ENCODE measurements at places on chromosomes 5 and 9. TPM values are rescaled to one million over a fixed set of nuclear protein-coding genes. Genes with fewer than 3 reads are reported as not detected.
A peak's percentile ranks its signal among the peaks of the same experiment; 100 is the strongest.

JAKMIP2 gene
- 36.8 TPM for total RNA-seq

PCDHGA4 gene
- total RNA-seq, result 0.93 TPM

- DNase-seq, result peak; percentile 81
These were observed 40.0 kb upstream of the ARSB start for GRCh38 chr5:79025054-79025472.

DNA sequence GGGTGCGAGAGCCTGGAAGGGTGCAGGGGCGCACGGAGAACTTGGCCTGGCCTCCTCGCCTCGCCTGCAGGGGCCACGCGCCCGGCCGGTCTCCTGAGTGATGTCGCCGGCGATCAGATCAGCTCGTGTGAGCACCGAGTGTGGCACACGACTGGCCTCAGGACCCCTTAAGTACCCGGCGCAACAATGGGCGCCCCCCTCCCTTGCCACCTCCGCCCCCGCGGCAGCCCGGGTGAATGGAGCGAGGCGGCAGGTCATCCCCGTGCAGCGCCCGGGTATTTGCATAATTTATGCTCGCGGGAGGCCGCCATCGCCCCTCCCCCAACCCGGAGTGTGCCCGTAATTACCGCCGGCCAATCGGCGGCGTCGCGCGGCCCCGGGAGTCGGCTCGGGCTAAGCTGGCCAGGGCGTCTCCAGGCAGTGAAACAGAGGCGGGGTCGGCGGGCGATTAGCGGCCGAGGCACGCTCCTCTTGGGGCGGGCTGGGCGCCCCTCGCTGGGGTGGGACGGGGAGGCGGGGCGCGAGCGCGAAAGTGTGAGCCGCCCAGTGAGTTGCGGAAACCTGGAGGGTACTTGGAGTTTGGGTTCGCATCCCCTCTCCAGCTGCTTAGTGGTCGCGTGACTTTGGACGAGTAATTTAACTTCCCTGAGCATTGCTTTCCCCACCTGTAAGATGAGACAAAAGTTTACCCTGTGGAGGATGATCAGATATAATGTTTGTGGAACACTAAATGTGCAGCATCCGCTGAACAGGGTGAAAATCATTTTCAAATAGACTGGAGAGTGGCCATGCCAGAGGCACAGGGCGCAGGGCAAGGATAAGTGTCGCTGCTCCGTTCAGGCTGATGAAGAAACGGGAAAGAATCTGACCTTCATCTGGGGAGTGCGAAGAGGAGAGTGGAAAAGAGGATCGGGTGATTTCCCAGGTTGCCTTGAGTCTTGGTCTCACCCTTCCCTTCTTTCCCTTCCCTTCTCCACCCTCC is at the start of gene NEUROG1:
NEUROG1 (minus strand) TSS at position 145 of the 982 bp plus-strand sequence. CDS start 274 bp downstream, outside the sequence.
- peak; percentile 47 for DNase-seq

LHX2 gene
- 0.19 TPM for total RNA-seq

- no peak for DNase-seq
These were observed 14.2 kb upstream of the ZNF883 start for GRCh38 chr9:113026200-113026599.

GRCh38 chr9:114898741-114899140 is 31.6 kb downstream of the TNFSF8 start:
- no peak for DNase-seq

GRCh38 chr5:11854936-11855335 is 49.3 kb downstream of the CTNND2 start:
- no peak for DNase-seq

DNA sequence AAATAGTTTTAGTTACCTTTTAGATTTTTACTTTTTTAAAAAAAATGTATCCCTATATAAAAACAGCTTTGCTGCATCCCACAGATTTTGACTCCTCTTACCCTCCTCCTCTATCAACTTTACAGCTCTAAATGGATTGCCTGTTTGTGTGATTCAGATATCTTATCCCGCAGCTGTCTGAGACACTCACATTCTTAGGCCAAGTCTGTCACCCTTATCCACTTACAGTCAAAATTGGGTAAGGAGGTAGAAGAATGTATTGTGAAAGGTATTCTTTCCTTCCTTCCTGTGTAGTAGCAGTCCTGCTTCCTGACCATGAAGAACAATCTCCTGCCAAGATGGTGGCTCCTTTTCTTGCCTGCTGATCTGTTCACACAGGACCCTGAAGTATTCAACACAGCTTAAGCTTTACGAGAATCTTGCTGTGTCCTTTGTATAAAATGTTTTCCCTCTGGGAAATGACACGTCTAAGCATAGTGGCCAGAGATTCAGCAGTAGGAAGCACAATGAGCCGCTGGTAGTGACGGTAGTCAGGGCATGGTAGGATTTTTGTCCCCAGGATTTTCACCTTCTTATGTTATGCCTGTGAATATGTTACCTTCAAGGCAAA is 67.7 kb upstream of the ST8SIA4 start:
- DNase-seq, result no peak

SURF1 gene
- 32.0 TPM for total RNA-seq

GFPT2 gene
- total RNA-seq, result 11.1 TPM

- no peak for DNase-seq
These were observed 297.8 kb downstream of the EPB41L4A start for GRCh38 chr5:112121258-112121657.

DNA sequence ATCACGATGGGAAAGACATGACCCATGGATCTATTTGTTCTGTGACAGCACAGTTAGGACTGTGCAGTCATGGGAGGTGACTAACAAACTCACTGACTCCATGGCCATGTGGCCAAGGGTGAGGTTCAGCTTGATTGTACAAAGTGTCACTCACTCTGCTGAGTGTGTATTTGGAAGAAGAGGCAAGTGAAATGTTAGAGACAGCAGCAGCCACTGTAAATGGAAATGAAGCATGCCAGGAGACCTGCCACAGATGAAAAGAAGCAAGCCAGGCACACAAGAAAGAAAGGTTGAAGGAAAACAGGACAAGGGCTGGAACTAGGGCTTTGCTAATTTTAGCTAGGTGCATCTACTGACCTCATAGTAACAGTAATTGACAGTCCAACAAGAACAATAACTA is 42.7 kb upstream of the PALM2AKAP2 start:
- no peak for DNase-seq

SV2C gene
- total RNA-seq, result 0.66 TPM

DNA sequence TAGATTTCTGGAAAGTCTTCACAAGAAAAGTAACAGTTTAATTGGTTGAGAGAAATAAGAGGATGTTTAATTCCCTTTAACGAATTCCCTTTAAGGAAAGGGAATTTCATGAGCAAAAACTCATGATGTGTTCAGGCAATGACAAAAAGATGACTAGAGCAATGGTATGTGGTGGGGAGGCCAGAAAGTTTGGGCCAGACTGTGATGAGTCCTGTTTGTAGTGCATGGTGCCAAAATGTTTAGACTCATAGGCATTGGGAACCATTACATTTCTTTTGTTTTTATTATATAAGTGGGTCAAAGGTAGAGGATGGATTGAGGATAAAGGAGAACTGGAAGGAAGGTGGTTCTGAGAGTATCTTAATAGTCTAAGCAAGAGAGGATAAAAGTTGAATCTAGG is 10.9 kb downstream of the CNTRL start:
- no peak for DNase-seq

GRCh38 chr9:107606149-107606790 is 116.7 kb upstream of the KLF4 start:
- DNase-seq, result no peak

DNA sequence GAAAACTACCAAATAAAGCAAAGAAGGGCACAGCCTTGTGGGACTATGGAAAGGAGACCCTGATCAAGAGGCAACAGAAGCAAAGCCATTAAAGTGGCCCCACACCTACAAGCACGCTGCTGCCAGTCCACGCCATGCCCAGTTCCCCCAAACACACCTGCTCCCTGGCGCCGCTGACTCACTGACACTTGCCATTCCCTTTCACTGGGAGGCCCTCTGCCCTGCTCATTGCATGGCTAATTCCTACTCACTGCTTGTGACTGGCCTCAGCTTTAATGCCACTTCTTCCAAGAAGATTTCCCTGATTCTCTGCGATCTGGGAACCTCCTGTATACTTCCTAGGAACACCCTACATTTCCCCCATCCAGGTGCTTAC is 71.2 kb upstream of the TAF1L start:
- no peak for DNase-seq

CDX1 gene
- total RNA-seq, result not detected

- no peak for DNase-seq
These were observed 94.7 kb downstream of the RICTOR start for GRCh38 chr5:38979535-38979934.

DNA sequence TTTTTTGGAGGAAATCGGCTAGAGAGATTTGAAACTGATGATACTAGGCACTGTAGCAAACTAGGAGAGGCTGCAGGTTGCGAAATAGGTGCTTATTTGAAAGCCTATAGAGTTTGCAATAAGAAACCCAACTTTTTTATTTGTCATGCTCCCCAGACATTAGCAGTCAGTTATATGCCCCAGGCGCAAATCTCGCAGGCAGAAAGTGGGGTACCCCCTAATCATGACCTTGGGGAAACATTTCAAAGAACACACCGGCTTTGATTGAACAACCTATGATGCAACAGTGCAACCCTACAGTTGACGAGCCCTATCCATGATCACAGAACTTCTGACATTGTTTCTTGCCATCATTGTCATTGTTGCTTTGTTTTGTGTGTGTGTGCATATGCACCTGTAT is 510.5 kb downstream of the RAB3C start:
- DNase-seq, result no peak

Measured in neural crest cell (in vitro differentiated cells).